ENCODE measurements at places on chromosomes 6 and 20.

DNA sequence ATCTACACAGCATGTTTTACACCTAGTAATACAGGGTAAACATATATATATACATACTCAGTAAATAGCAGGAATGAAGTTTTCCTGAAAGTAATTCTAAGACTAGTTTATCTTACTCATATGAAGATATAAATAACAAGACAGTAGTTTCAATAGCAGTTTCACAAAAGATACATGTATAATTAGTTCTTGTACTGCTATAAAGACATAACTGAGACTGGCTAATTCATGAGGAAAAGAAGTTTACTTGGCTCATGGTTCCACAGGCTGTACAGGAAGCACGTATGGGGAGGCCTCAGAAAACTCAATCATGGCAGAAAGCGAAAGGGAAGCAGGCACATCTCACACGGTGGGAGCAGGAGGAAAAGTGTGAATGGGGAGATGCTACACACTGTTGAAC, 16.9 kb downstream of the RARS2 start:
- DNase-seq = no peak

GRCh38 chr6:7763881-7764280, 38.0 kb downstream of the BMP6 start:
- peak; percentile 2 for DNase-seq

DNA sequence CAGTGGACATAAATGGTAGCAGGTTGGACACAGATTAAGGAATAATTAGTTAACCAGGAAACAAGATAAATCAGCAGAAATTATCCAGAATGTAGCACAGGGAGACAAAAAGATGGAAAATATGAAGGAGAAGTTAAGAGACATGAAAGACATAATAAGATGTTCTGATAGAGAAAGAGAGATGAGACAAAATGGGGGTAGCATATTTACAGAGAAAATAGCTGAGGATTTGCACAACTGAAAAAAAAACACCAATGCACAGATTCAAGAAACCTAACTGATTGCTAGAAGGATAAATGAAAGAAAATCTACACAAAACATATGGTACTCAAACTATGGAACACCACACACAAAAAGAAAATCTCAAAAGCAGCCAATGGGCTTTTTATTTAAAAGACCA, 34.6 kb upstream of the TBC1D22B start:
- no peak for DNase-seq

DNA sequence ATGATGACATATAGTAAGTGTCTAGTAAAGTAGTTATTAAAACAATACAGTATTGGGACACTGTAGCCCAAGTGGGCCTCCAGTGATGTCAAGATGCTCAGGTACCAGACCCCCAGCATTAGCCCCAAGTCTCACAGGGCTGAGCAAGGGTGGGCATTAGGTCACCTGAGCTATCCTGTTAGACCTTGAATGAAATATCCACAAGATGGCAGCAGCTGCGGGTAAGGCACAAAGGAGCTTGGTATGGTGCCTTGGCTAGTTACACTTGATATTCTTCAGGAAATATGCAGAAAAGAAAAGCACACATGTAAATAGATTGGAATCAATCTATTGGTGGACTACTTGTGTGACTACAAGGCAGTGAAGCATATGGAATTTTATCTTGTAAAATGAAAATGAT, 701.8 kb upstream of the ADGRB3 start:
- no peak for DNase-seq

GRCh38 chr20:24588725-24589340, 119.4 kb downstream of the SYNDIG1 start:
- no peak for DNase-seq

- no peak for DNase-seq
Observed at GRCh38 chr20:25059866-25060465, 2.0 kb upstream of the ACSS1 start.

DNA sequence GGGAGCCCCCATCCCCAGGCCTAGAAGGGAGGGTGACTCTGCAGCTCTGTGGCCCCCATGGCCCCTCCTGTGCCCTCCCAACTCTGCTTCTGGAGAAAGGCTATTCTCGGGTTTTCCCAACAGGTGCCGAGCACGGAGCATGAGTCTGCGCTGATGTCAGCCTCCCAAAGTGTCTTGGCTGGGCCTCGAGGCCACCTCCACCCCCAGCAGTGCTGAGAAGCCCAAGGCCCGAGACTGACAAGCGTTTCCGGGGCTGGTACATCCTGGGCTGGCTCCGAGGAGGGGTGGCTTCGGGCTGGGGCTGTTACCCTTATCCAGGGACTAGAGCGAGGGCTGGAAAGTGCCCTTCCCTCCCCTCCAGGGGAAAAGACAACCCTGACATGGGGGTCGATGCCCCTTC, 60.2 kb upstream of the GATA5 start:
- DNase-seq = no peak

- DNase-seq = peak; percentile 75
Observed at GRCh38 chr6:168301648-168302398, 17.8 kb downstream of the DACT2 start.

DNA sequence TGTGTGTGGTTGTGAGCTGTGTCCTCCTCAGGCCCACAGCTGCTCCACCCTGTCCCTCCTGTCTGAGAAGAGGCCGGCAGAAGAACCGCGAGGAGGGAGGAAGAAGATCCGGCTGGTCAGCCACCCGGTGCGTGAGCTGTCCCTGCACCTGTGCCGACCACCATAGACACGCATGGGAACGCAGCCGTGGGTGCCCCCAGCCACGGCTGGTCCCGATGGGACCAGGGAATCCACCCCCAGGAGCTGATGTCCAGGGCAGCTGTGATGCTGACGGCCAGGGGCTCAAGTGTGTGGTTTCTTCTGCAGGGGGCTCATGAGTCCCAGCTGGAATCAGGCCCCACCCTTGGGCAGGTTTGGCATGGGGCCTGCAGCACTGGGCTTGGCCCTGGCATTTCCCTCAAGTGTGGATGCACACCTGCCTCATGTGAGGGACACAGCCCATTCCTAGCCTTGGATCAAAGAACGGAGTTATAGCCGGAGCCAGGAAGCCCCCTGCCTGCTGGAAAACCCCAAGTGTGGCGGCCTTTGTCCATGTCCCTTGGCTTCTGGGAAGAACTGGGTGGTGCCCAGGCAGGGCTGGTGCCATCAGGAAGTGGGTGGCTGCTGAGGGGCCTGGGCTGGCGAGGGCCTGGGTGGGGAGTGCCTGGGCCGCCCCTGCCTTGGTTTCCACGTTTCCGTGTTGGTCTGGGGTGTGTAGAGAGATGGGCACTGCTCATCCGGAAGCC, 4.6 kb upstream of the TNFRSF6B start:
- DNase-seq = no peak

DNA sequence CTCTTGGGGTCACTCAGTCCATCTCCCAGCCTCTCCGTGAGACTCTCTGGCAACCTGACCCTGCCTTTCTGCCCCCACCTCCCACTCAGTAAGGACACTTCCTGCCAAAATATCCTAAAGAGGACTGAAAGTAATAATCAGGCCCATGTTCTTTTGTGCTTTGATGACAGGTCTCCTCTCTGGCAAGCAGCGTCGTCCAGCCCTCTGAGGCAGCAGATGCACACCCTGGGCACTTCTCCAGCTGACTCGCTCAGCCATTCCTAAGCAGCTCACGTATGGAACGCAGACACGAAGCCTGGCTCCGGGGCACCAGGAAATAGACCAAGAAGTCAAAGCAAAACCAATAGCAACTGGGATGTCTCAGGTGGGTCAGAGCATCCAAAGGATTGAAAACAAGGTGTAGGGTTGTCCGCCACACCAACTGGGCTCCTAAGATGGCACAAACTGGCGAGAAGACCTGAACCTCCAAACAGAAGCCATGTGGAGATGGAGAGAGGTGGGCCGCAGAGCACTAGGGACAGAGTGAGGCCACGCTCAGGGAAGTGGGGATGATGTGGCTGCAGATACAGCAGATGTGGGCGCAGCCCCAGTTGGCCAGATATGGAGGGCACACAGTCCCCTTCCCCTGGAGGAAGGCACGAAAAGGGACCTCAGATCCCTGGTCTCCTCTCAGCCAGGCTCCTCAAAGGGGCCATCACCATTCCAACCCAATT, 99.3 kb downstream of the PRND start:
- DNase-seq = no peak

DNA sequence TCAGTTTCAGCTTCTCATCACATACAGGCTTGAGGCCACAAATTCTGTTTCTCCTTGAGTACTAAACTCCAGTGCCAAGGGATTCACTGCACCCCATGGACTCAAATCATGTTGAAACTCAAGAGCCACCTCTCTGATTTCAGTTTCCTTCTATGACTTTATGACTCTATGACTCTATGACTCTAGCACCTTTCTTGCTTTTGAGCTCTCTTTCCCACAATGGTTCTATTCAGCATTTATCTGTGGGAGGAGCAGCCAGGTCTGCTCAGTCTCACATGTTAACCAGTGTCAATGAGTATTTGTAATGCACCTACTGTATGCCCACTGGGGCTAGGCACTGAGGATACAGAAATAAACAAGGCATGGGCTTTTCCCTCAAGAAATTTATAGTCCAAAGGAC, 14.6 kb upstream of the SLC22A2 start:
- DNase-seq = no peak

DNA sequence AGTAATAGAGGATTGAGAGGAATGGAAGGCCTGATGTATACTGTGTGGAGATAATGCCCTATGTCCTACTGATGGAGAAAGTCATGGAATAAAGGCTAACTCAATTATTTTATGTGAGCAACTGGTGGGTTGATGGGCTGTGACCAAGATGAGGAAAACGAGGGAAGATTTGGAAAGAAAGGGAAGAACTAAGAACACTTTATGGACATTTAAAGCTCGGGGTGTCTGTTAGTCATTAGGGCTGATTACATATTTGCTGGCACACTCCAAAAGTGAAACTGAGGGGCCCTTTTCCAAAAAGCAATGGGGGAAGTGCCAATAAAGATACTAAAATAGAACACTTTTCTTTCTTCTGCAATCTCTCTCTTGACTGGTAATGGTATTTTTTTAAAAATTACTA, 439.5 kb downstream of the PLCB1 start:
- DNase-seq = no peak

DNA sequence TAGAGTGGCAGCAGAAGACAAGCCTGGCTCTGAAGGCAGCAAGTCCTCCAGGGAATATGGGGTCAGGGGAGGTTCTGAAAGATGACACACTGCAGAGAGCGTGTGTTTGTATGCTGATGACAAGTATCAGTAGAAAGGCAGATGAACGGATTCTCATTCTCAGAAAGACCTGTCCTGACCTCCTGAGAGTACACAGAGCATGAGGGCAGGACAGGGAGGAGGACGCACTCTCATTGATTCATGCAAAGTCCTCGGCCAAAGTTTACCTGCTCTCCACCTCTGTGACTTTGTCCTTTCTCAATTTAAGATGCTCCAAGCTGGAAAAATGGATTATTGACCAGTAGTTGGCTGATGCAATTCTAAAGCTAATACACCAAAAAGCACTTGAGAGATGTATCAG, 156.7 kb downstream of the LPA start:
- no peak for DNase-seq

- DNase-seq = no peak
Observed at GRCh38 chr6:134247231-134247833, 70.6 kb downstream of the SGK1 start.

DNA sequence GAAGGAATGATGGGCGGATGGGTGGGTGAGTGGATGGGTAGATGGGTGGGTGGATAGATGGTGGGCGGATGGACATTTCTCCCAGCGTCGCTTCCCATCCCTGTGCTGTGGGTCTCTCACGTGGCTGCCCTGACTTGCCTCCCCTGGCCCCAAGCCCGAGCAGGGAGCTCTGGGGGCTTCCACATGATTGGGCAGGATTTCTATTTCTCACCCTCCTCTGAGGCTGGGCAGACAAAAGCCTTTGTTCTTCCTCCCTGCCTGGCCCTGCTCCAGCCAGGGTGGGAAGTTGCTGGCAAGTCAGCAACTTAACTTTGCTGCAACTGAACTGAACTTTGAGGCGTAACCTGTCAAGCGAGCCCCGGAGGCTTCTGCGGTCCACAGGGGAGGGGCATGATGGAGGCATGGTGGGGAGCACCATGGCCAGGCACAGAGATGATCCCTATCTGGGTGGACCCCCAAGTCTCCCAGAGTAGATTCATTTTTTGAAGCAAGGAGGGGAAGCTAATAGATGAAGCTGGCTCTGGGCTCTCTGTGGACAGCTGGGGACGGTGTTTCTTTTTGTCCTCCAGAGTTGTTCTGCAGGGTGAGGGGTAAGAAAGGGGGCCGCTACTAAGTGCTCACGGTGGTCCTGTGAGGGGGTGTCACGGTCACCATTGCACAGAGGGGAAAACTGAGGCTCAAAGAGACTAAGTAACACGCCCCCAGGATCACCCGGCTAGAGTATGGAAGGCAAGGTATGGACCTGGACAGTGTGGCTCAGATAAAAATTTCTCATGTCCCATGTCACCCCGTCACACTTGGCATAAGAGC, 140.1 kb downstream of the CEBPB start:
- no peak for DNase-seq

DNA sequence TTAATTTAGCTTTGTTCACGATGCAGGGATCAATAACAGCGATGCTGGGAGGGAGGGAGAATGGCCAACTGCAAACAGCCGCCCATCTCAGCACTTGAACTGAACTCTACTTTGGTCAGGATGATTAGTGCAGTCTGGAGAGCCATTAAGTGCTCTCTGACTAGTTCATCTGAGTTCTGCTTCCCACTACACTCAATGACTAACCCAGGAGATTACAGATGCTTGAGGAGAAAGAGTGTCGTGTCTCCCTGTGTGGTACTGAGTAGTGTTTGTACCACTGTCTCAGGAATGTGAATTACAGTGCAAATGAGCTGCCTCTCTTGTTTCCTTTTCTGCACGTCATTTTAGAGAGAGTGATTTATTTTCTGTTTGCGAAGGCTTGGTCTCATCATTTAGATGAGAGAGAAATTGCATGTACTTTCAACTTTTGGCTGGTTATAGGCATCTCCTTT, 23.5 kb downstream of the CARMIL1 start:
- DNase-seq = peak; percentile 75

- no peak for DNase-seq
Observed at GRCh38 chr6:113829696-113830045, 27.5 kb upstream of the MARCKS start.

GRCh38 chr20:61719691-61720347, 345.9 kb downstream of the TAF4 start:
- DNase-seq = no peak

- peak; percentile 74 for DNase-seq
Observed at GRCh38 chr20:44038681-44039123, 124.0 kb downstream of the TOX2 start.

Data from DMS153 (cell line).